ENCODE measurements at places on chromosomes 12 and 14. TPM values are rescaled to one million over a fixed set of nuclear protein-coding genes. Genes with fewer than 3 reads are reported as not detected.

The PLCZ1 gene
- not detected for total RNA-seq

The NEUROD4 gene
- not detected for total RNA-seq

The SLC25A47 gene
- total RNA-seq: not detected

The LALBA gene
- total RNA-seq: not detected

The TEX22 gene
- 2.9 TPM for total RNA-seq

The PTGER2 gene
- 0.41 TPM for total RNA-seq

The FSCB gene
- total RNA-seq: not detected

The TRAFD1 gene
- 32.9 TPM for total RNA-seq

The RND1 gene
- total RNA-seq: 0.44 TPM
